ENCODE measurements at places on chromosomes 16 and 17. TPM values are rescaled to one million over a fixed set of nuclear protein-coding genes. Genes with fewer than 3 reads are reported as not detected.

DNA sequence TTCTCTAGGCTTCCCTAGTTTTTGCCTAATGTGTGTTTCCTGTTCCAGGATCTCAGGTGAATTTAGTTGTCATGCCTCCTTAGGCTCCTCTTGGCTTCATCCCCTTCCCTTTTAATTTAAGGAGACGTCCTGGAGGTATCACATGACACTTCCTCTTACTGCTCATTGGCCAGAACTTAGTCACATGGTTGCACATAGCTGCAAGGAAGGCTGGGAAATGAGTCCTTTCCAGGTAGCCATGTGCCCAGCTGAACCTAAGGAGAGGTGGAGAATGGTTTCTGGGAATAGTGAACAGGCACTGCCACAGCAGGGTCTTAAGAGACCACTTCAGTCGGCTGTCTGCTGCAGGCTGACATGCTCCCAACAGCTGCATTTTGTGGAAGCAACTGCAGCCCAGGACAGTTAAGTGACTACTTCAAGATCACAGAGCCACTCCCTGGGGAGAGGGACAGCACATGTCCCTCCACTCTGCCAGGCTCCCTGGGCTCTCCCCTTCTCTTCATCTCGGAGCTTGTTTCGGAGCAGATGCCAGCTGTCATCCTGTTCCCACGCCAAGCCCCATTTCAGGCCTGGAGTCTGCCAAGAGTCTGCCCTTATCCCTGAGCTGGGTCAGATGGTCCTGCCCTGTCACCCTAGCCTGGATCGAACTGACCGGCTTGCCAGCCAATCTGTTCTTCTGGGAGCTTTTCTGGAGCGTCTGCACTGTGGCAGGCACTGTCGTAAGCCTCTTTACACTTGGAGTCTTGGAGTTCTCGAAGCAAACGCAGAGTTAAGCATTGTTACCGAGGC is 81.4 kb upstream of the FOXF1 start:
- no peaks in the 10 kb centered on the region for H3K27me3 ChIP-seq
- peaks cover 92% of the 10 kb centered on the region for H3K4me1 ChIP-seq
- H3K27ac ChIP-seq = peak overlapping the region; percentile 85
- no peak overlapping the region for H3K4me3 ChIP-seq
- no peaks in the 10 kb centered on the region for H3K36me3 ChIP-seq

- H3K4me3 ChIP-seq = no peak overlapping the region
- peak overlapping the region; percentile 62 for H3K27ac ChIP-seq
- DNase-seq = peak; percentile 75
- H3K27me3 ChIP-seq = no peaks in the 10 kb centered on the region
These were observed 41.1 kb upstream of the KLHDC4 start for GRCh38 chr16:87806641-87807546.

DNA sequence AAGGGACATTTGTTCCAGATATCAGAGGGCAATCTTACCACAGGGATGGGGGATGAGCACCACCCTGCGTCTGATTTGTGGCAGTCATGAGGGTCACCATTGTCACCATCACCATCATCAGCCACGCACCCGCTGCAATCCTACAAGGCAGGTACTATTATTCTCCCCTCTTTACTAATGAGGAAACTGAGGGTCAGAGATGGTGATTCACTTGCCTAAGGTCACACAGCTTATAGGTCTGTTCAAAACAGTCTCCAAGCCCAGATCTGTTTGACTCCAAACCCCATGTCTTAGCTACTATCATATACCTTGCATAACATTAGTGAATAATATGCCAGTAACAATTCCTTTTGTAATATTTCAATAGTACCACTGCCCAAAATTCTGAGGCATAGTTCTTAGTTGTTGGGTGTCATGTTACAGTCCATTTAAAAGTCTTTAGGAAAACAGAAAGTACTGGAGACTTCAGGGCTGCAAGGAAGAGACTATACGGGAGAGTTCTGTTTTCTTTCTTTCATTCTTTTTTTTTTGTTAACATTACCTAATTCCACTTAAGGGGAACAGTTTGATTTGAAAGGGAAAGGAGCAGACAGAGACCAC is 166.4 kb downstream of the C16orf95 start:
- H3K4me1 ChIP-seq = no peaks in the 10 kb centered on the region
- DNase-seq = no peak
- peaks cover 7% of the 10 kb centered on the region for H3K27me3 ChIP-seq
- no peak overlapping the region for H3K27ac ChIP-seq

PRPF8 gene
- total RNA-seq = 115 TPM

TEX14 gene
- total RNA-seq = 0.36 TPM

GRCh38 chr16:78269256-78269655 is 169.8 kb downstream of the WWOX start:
- no peak overlapping the region for H3K4me3 ChIP-seq
- no peak for DNase-seq
- no peaks in the 10 kb centered on the region for H3K36me3 ChIP-seq
- H3K27ac ChIP-seq = no peak overlapping the region

UMOD gene
- total RNA-seq = not detected

DNA sequence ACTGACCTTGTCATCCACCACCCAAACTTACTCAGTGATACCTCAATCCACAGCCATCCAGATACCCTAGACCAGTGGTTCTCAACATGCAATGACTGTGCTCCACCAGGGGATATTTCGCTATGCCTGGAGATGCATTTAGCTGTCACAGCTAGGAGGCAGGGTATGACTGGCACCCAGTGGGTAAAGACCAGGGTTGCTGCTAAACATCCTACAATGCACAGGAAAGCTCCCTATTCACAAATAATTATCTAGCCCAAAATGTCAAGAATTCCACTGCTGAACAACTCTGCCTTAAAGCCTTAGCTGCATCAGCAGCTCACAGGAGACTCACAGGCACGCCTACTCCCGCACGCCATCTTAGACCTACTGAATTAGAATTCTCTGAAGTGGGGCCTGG is 212.6 kb downstream of the GRIN2A start:
- no peaks in the 10 kb centered on the region for H3K36me3 ChIP-seq
- no peaks in the 10 kb centered on the region for H3K4me1 ChIP-seq
- no peak overlapping the region for H3K27ac ChIP-seq
- H3K27me3 ChIP-seq = no peaks in the 10 kb centered on the region

GRCh38 chr17:66507982-66508760 is 205.8 kb downstream of the PRKCA start:
- no peaks in the 10 kb centered on the region for H3K36me3 ChIP-seq
- no peak for DNase-seq
- peaks cover 66% of the 10 kb centered on the region for H3K4me1 ChIP-seq
- H3K27me3 ChIP-seq = no peaks in the 10 kb centered on the region

DNA sequence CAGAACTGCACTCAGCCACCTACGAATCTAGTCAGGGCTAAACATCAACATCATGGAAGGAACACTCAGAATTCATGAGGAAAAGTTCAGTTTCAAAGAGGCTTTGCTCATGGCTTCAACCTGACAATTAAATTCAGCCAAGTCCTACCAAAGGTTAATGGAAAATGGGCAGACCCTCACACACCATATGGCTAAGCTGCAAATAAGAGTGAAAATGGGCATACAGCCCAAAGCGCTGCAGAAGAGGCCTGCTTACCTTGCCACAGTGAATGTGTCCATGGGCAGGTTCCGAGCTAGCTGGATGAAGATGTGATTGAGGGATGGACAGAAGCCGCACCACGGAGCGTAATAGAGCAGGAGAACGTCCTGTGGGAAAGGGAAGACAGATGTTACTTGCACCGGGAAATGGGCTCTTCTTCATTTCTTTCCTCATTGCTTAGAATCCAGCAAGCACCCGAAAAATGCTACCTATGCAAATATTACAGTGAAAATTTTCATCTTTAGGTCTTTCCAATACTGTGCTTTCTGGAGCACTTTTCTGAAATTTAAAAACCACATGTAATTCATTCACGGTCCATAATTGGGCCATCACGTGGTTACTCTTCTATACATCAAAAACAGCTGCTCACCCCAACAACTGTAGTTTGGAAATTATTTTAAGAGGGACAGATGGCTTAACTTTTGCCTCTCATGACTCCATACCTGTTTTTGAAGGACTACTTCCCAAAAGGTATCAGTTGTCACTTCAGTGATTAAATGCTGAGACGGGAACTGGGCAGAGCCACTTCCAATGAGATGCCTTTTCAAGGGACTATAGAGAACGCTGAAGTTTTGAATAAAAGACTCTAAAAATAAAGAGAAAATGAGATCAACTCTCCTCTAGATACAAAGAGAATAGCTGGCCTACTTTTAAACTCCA is 19.6 kb downstream of the SNN start:
- peak overlapping the region; percentile 76 for H3K27ac ChIP-seq
- peaks cover 22% of the 10 kb centered on the region for H3K36me3 ChIP-seq
- H3K27me3 ChIP-seq = no peaks in the 10 kb centered on the region
- H3K4me3 ChIP-seq = no peak overlapping the region
- peaks cover 47% of the 10 kb centered on the region for H3K4me1 ChIP-seq
- peak; percentile 48 for DNase-seq

CD300H gene
- not detected for total RNA-seq

DNA sequence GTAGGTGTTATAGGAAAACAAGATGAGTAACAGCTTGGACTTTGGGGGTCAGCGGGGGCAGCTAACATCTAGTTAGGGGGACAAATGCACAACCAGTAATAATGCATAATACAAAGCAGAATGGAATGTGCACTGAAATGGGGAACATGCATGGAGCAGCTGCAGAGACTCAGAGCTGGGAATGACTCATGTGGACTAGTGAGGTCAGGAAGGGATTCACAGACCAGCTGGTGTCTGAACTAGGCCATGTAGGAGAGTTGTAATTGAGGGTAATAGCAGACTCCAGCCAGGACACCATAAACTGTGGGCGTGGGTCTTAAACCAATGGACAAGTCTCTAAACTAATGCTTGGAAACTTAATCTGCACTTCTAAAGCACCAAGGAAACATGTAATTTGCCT is 176.8 kb upstream of the ASIC2 start:
- no peak overlapping the region for H3K4me3 ChIP-seq
- H3K36me3 ChIP-seq = no peaks in the 10 kb centered on the region
- H3K4me1 ChIP-seq = no peaks in the 10 kb centered on the region
- H3K27me3 ChIP-seq = no peaks in the 10 kb centered on the region

FBRS gene
- total RNA-seq = 28.1 TPM

DNA sequence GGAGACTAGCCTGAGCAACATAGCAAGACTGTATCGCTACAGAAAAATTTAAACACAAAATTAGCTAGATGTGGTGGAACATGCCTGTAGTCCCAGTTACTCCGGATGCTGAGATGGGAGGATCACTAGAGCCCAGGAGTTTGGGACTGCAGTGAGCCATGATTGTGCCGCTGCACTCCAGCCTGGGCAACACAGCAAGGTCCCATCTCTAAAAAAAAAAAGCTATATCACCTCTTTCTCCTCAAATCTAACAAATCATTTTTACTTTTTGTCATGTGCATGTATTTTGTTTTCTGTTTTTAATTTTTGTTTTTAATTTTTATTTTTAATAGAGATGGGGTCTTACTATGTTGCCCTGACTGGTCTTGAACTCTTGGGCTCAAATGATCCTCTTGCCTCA is 5.9 kb downstream of the DUS2 start:
- DNase-seq = no peak
- H3K27ac ChIP-seq = no peak overlapping the region
- no peak overlapping the region for H3K4me3 ChIP-seq
- H3K4me1 ChIP-seq = peaks cover 4% of the 10 kb centered on the region
- H3K36me3 ChIP-seq = no peaks in the 10 kb centered on the region

DNA sequence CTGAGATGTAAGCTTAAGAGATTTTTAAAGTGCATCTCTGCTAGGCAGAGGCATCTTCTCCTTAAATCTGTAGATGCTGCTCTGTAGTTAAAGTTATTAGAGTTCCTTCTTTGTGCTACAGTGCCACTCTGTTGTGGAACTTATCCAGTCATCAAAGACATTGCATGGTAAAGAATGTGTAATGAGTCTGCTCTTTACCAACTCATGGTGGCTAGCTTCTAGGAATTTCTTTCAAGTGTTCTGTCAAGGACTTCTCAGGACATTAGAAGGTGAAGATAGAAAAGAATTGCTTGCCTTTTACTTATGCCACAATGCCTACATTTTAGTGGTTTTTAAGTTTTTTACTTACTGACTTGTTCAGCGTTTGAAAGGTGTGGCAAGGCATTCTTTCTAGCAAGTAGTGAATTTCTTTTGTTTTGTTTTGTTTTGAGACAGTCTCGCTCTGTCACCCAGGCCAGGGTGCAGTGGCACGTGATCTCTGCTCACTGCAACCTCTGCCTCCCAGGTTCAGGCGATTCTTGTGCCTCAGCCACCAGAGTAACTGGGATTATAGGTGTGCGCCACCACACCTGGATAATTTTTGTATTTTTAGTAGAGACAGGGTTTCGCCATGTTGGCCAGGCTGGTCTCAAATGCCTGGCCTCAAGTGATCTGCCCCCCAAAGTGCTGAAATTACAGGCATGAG is 20.3 kb upstream of the ARL2BP start:
- no peak for DNase-seq
- H3K27ac ChIP-seq = no peak overlapping the region
- no peaks in the 10 kb centered on the region for H3K27me3 ChIP-seq
- H3K4me3 ChIP-seq = no peak overlapping the region
- H3K4me1 ChIP-seq = no peaks in the 10 kb centered on the region

DNA sequence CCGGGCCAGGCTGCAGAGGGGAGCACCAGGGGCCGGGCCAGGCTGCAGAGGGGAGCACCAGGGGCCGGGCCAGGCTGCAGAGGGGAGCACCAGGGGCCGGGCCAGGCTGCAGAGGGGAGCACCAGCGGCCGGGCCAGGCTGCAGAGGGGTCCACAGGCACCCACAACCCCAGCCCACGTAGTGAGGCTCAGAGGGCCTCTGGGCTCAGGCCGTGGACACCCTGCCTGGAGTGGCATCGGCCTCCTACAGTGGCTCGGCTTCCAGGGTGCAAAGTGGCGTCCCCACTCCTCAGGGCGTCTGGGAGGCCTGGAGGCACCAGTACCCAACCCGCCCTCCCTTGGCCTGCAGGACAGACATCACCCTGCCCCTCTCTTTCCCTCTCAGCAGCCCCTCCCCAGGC is 9.6 kb downstream of the DOC2B start:
- H3K27ac ChIP-seq = no peak overlapping the region
- H3K27me3 ChIP-seq = no peaks in the 10 kb centered on the region
- DNase-seq = no peak
- H3K4me1 ChIP-seq = no peaks in the 10 kb centered on the region
- no peak overlapping the region for H3K4me3 ChIP-seq

EVI2A gene
- total RNA-seq = 7.1 TPM

CACNG5 gene
- total RNA-seq = not detected

Measured in sigmoid colon (tissue), 7 donors.